ENCODE measurements at places on chromosomes 6 and 20. TPM values are rescaled to one million over a fixed set of nuclear protein-coding genes. Genes with fewer than 3 reads are reported as not detected.

The RHAG gene
- polyA plus RNA-seq = 0.88 TPM

The PIM1 gene
- 22.2 TPM for polyA plus RNA-seq

The RMND1 gene
- 49.1 TPM for polyA plus RNA-seq

DNA sequence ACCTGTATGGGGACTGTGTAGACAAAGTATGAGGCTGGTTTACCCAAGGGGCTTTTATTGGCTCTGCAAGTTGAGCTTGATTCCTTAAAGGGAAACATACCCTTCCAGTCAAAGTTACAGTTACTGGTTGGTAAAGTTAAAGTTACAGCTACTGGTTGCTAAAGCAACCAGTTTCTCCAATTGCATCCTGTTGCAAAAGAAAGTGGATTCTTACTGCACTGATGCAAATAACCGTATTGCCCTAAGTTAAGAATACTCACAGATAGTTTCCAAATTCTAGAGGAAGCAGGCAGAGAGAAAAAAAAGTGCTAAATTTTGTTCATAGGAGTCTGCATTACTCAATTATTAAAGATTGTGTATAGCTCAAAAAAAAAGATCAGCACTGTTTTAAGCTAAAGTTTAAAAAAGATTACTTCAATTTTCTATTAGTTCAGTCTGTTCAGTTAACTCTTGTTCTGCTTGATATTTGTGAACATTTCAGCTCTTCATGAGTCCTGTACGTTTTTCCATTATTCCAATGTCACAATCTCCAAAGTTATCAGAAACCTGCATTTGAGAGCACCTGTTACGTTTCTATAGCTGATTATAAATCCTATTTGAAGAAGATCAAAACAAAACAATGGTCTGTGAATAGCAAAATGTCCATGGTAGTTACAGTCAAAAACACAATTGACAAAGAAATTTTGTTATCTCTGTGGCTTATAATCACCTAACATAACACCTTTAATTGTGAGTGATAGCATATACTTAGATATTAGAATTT lies 8.6 kb upstream of the IL22RA2 start:
- no peak for DNase-seq

- no peak for DNase-seq
Measured at GRCh38 chr20:57001126-57001767, 265.2 kb downstream of the BMP7 start.

Data from renal pelvis (tissue), 12 donors.